ENCODE measurements at places on chromosomes 1 and 21.

GRCh38 chr21:18716578-18717138 is 313.1 kb upstream of the TMPRSS15 start:
- no peak for DNase-seq

GRCh38 chr1:119674835-119675289 is 26.8 kb upstream of the ZNF697 start:
- no peak for DNase-seq

- peak; percentile 89 for DNase-seq
Measured at GRCh38 chr1:16248603-16249516, 11.9 kb upstream of the CPLANE2 start.

DNA sequence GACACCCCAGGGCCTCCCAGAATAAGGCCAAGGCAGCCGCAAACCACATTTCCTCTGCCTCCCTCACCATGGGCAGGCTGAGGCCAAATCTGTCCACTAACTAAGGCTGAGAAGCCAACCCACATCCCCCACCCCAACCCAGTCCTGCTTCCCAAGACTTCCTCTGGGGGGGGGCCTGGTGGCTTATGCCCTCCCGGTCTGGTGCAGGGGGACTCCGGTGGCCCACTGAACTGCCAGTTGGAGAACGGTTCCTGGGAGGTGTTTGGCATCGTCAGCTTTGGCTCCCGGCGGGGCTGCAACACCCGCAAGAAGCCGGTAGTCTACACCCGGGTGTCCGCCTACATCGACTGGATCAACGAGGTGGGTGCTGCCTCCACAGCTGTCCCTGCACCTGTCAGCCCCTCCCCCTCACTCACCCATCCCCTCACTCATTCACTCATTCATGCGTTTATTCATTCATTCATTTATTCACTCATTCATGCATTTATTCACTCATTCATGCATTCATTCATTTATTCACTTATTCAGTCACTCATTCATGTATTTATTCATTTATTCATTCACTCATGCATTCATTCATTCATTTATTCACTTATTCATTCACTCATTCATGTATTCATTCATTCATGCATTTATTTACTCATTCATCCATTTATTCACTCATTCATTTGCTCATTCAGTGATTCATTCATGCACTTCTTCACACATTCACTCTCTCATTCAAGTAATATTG is 7.3 kb downstream of the CTRC start:
- DNase-seq, result no peak

- no peak for DNase-seq
Measured at GRCh38 chr21:35441868-35442582, 392.9 kb upstream of the RUNX1 start.
